ENCODE measurements at places on chromosomes 7 and 10. TPM values are rescaled to one million over a fixed set of nuclear protein-coding genes. Genes with fewer than 3 reads are reported as not detected.

GRCh38 chr7:46651070-46651469 lies 730.0 kb upstream of the IGFBP3 start:
- no peak for DNase-seq

- DNase-seq: no peak
Observed at GRCh38 chr7:158176561-158177173, 411.0 kb downstream of the PTPRN2 start.

- DNase-seq: no peak
Observed at GRCh38 chr7:120741371-120742042, 116.4 kb downstream of the TSPAN12 start.

- DNase-seq: no peak
Observed at GRCh38 chr10:125559210-125559609, 123.8 kb downstream of the TEX36 start.

DNA sequence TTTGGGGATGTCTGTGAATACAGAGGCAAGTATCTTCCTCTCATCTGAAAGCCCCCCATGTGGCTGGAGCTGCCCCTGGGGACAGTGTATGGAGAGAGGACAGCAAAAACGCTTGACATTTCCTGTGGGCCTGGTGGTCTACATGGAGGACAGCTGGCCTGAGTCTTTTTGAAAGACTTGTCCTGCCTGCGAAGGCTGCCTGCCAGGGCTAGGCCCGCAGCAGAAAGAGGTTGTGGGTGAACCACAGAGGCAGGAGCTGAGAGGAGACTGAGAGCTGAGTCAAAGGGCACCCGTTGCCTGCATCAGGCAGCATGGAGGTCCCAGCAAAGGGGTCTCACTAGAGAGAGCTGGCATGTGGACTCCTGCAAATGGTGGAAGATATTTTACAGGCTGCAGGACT lies 66.4 kb downstream of the KAT6B start:
- DNase-seq: no peak

DNA sequence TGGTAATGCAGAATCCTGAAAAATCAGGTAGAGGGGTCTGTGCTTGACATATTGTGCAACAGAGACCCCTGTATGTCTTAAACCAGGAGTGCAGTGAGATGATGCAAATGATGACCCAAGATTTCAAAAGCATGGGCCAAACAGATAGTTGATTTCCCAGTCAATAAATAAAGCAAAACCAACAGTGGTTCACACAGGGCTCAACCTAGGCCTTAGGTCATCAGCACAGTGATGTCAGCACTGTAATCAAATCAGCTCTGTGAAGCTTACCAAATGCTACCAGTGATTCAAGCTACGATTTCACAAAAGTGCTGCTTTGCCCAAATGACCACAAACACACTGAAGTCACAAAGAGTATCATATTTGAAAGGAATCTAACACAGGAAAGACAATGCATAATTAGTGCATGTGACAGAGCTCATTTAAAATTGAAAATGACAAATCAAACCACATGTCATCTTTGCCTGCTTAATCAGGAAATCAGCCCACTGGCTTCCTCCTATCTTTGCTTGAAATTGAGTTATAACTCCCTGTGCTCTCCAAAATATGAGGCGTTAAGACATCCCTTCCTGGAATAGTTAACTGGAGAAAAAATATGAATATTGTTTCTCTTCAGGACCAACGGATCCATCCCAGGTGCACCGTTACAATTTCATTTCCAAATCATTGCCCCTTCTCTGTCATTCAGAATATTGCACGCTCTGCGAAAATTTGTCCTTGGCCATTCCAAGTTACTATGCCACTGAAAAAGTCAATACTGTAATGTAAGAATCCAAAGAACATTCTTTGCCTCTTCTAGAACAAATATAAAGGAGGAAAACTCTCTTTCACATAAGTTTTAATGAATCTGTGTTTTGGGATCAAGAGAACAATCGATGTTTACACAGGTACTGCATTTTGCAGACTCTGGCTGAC lies 41.9 kb upstream of the ASL start:
- no peak for DNase-seq

GRCh38 chr7:157722137-157723060 lies 385.6 kb downstream of the DNAJB6 start:
- DNase-seq: no peak

GRCh38 chr10:130463104-130463875 lies 327.1 kb downstream of the GLRX3 start:
- no peak for DNase-seq

DNA sequence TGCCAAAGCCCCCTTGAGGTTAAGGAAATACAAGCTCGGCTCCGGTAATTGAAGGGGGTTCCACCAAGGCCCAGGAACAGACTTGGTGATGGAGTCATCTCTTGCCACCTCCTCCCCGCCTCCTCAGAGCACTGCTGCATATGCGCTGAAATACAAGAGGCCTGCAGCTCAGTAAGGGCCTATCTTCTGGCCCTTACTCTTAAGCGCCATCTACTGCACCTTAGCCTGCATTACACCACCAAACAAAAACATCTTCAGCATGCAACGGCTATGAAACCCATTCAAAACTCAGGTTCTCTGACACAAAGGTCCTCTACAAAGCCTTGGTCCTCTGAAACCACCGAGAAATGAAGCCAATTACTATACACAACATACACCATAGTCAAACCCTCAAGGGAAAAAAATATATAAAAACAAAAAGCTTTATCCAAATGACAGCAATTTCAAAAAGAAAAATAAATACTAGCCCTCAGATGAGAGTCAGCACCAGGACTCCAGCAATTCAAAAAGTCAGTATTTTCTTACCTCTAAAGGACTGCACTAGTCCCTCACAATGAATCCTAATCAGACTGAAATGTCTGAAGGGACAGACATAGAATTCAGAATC lies 176.8 kb upstream of the TBX20 start:
- DNase-seq: peak; percentile 61

DNA sequence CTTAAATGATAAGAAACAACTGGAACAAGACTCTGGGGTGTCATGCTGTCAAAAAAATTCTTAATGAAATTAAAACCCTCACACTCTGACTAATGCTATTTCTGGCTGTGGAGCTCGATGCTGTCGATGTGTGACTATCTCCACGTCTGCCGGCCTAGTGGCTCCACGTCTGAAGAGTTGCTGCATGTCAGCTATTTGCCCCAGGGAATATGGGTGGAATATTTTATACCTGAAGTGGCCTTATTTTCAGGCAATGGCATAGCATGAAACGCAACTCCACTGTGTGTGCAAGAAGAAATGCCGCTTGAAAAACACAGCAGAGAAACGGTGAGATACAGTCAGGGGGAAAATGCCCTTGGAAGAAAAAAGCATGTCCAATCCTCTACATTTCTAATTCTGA lies 50.9 kb upstream of the MGMT start:
- DNase-seq: no peak

GRCh38 chr7:105218215-105218614 lies 170.5 kb downstream of the SRPK2 start:
- no peak for DNase-seq

- no peak for DNase-seq
Observed at GRCh38 chr7:27129729-27130539, 623 bp downstream of the HOXA4 start.

DNA sequence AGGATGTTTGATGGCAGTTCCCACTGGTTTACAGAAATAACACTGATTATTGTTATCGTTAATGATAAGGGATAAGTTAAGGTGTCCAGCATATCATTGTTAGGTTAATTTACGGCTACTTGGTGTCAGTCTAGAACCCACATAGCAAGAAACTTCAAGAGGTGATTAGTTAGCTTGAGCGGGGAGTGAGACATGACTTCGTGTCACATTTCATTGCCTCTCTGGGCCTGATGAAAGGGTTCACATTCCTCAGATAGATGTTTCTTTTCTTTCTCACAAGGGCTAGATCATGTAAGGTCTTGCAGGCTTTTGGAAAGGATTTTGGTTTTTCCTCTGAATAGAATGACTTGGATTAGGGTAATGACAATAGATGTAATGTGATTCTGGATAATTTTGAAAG lies 26.7 kb downstream of the WAC start:
- no peak for DNase-seq

DNA sequence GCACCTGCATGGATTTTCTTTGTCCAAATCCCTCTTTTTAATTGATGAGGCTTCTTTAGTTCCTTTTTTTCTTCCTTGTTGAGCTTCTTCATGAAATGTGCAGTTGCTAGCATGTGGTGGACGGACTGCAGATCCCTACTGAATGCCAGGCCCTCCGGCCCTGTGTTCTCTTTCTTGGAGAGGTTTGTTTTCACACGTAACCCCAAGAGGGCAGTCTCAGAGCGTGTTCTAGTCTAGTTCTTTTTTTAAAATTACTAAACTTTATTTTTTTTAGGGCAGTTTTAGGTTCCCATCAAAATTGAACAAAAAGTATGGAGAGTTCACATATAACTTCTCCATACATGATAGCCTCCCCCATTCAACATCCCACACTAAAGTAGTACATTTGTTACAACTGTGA lies 190.0 kb downstream of the CFTR start:
- no peak for DNase-seq

- no peak for DNase-seq
Observed at GRCh38 chr7:124765401-124766352, at the start of gene GPR37. GPR37 (minus strand) TSS chr7:124765792; CDS start chr7:124764976, 816 bp downstream.

GRCh38 chr10:62742536-62743061 lies 61.9 kb upstream of the ADO start:
- peak; percentile 43 for DNase-seq

- DNase-seq: no peak
Observed at GRCh38 chr10:73916761-73917470, 6.0 kb downstream of the PLAU start.

The ZNF485 gene
- total RNA-seq: 7.9 TPM

The TCF7L2 gene
- total RNA-seq: 8.0 TPM

The PPP1R3A gene
- not detected for total RNA-seq

The ATP5MK gene
- total RNA-seq: 307 TPM

The NANOS1 gene
- total RNA-seq: 7.5 TPM

Measured in OCI-LY7 (cell line).